ENCODE measurements at places on chromosomes 16 and 17.

DNA sequence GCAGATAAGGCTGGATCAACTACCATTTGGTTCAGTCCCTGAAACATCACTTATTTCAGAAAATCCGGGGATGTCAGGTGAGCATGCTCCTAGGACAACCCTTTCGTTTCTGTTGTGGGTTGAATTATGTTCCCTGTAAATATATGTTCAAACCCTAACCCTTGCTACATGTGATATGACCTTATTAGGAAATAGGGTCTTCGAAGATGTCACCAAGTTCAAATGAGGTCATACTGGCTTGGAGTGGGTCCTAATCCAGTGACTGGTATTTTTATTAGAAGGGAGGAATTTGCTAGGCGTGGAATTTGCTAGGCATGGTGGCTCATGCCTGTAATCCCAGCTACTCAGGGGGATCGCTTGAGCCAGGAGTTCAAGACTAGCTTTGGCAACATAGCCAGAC, 21.3 kb downstream of the SNX20 start:
- DNase-seq = no peak

DNA sequence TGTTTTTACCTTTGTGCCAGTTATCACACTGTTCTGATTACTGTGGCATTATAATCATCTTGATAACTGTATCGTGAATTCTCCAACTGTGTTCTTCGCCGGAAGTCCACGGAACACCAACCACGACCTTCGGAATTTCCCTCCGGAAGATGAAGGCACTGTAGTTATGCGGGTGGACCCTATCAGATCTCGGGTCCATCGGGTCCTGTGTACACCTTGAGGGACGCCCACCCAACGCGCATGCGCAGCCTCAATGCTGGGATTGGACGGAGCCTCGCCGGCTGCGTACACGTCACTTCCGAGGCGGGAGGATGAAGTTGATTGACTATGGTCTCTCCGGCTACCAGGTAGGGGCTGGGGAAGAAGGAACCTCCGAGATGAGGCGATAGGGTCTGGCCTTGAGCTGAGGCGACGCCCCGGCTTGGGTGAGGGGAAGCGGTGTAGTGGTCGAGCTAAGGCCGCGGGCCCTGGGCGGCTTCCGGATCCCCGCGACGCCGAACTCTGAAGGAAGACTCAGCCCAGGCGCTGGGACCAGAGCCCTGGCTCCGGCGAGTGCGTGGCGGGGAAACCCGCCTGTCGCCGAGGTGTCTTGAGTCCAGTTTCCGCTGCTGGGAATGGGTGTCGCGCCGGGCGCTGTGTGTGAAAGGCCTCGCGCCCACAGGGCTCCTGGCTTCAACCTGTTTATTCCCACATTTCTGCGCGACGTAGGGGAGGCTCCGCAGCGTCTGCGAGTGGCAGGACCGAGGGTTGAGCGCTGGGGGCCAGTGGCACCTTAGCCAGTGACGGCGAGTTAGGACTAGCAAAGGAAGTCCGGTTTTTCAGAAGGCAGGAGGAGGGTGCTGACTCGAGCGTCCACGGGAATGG, at the start of gene DHRS7B:
TSS of gene DHRS7B (plus strand) at position 320 of the 864 bp plus-strand sequence. CDS start at position 328, 8 bp downstream.
- DNase-seq = peak; percentile 99

DNA sequence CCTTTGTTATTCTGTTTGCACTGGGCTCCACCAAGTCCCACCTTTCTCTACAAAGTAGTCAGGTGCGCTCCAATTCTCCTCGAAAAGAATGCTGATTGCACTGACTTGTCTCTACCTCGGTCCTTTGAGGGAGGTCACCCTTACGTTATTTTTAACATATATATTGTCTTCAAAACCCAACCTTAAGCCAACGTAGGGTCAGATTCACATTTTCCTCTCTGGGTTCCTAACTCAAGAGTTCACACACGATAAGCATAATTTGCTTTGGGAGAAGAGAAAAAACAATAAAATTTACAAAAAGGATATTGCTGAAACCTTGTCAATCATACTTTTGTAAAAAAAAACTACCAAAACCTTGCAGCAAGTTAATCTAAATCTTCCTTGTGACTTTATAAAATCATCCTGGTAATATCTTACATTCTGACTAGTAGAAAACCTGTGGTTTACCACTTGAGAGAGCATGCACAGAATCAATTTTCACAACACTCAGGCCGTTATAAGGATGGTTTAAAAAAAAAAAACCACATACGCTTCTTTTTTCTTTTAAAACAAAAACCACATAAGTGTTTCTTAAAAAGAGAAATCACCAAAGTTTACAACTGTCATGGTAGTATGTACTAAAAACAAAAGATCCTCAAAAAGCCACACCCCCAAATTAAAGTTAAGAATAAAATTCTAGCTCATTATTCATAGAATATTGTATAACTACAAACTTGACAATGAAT, 72.2 kb upstream of the TRAP1 start:
- DNase-seq = no peak

DNA sequence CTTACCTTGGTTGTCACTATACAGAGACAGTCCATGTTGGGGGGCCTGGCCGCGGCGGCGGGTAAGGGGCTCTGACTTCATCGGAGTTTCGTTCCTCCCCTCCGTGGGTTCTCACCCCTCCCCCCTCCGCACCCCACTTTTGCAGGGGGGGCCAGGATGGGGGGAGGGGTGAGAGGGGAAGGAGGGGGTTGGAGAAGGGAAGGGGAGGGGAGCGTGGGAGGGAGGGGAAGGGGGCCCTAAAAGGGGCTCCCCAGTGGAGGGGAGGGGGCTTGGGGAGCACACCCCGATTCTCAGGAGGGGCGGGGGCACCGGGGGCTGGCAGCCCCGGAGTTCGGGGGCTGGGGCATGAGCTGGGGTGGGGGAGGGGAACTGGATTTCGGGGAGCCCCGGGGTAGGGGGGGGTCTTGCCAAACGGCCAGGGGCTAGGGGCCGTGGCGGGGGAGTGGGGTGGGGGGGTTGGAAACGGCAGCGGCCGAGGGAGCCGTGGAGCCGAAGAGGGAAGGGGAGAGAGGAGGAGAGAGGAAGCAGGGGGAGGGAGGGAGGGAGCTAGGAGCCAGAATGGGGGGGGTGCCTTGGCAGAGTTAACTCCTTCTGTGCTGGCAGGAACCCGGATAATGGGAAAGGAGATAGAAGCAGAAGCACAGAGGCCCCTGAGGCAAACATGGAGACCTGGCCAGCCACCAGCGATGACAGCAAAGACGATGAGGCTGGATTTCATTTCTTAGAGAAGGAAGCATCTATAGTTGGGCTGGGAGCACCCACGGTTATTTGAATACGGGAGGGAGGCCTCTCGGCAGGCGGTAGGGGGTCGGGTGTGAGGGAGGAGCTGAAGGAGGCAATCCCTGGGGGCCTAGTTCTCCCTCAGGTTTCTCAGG, 2.3 kb downstream of the DLG4 start:
- peak; percentile 93 for DNase-seq

GRCh38 chr16:79764415-79765110, 164.0 kb upstream of the MAF start:
- DNase-seq = no peak

DNA sequence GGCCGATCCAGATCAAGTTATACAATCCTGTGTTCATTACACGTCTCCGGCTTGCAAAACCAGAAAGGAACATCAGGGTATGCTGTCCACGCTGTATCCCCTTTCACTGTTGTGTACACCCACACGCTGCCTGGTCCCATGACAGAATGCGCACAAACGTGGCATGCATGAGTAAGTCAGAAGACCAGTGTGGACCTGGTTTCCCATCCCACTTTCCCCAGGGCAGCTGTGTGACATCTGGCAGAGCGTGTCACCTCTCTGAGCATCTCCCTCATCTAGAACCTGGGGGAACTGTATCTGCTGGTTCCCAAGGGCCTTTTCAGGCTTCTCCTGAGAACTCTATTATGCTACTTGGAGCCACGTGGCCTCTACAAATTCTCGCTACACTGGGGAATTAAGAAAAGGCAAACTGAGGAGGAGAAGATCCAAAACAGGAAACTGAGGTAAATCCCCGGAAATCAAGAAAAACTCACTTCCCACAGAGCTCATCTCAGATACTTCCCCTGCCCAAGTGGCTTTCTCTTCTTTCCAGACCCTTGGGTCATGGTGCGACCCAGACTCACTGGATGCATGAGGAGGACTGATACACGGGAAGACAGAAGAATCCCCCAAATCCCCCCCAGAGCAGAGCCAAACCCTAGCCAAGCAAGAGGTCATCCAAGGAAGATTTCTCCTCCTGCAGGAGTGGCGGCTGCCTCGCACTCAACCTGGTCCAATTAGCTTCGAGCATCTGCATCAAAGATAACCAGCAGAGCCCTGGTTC, 139.3 kb downstream of the GAS7 start:
- DNase-seq = no peak

- no peak for DNase-seq
These were observed 192.0 kb upstream of the ERCC4 start for GRCh38 chr16:13727943-13728342.

- no peak for DNase-seq
These were observed 624.4 kb upstream of the C16orf82 start for GRCh38 chr16:26442321-26442720.

GRCh38 chr17:57834146-57834741, 15.6 kb downstream of the MRPS23 start:
- peak; percentile 33 for DNase-seq

DNA sequence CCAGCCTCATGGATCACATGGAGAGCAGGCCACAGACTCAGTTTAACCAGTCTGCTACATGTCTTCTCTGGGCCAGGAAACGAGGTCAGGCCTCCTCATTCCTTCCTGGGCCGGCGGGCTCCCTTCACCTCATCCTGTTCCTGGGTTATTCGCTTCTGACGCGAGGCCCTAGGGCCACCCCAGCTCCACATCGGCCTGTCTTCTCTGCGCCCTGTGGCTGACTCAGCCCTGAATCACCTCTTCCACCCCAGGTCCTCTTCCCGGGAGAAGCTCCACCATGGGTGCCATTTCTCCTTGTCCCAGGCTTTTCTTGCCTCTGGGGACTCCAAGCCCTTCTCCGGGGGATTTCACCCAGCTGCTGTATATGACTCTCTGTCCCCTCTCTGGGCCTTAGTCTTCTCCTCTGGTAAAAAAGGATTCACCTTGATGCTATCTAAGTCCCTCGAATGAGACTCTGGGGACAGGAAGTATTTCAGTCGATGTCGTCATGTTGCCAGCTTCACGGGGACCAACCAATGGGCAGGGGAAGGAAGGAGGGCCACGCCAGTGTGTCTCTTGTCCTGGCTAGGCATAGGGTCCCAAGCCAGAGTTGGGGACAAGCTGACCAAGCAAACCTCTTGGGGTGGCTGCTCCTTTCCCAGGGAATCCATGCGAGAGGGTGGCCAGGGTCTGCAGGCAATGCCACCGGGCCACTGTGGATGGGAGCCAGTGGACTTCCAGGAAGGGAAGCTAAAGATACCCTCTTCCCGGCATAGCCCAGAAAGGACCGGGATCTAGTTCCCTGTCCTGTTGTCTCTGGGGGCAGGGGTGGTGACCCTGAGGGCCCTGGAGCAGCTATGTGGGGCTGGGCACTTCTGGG, 58.7 kb downstream of the SOCS3 start:
- no peak for DNase-seq

All from eye (tissue), 1 donor.